ENCODE measurements at places on chromosomes 3 and 15.

- no peak for DNase-seq
Measured at GRCh38 chr3:111369958-111370357, 172.0 kb upstream of the CD96 start.

GRCh38 chr15:68589783-68590710, 11.3 kb downstream of the CORO2B start:
- DNase-seq = no peak

GRCh38 chr3:179309225-179310078, 13.4 kb upstream of the ZNF639 start:
- DNase-seq = no peak

DNA sequence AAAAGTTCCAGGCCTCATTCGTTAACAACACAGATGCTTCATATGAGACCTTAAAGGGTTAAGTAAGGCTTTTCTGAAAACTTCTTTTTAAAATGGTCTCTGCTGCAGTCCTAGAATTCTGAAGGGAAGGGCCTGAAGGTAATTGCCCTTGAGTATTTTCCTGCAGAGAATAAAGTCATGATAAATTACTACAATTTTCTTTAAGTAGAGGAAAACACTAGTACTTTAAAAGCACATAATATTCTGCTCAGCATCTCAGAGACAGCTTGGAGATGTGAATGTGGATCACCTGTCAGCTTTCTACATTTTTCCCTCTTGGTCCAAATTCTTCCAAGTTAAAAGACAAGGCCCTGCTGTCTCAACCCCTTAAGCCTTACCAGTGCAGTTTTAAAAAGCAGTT, 419.5 kb downstream of the MFSD1 start:
- no peak for DNase-seq

- no peak for DNase-seq
Measured at GRCh38 chr3:119298565-119298941, 4.4 kb downstream of the ARHGAP31 start.
